ENCODE measurements at places on chromosomes 5 and 9.
A peak's percentile ranks its signal among the peaks of the same experiment; 100 is the strongest.

GRCh38 chr5:143782588-143783386 is 29.2 kb upstream of the HMHB1 start:
- DNase-seq: no peak

GRCh38 chr5:105688227-105688792 is 1982.4 kb downstream of the EFNA5 start:
- DNase-seq: no peak

GRCh38 chr5:150519978-150520377 is 12.0 kb downstream of the NDST1 start:
- no peak for DNase-seq

DNA sequence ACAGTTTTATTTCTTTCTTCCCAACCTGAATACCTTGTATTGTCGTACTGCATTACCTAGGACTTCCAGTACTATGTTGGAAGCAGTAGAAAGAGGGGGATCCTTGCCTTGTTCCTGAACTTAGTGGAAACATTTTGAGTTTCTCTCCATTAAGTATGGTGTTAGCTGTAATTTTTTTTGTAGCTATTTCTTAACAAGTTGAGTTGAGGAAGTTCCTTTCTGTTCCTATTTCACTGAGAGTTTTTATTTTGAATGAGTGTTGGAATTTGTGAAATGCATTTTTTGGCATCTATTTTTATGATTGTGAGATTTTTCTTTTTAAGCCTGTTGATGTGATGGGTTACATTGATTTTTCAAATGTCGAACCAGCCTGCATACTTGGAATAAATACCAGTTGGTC is 49.0 kb downstream of the FSD1L start:
- no peak for DNase-seq

- DNase-seq: peak; percentile 99
Observed at GRCh38 chr9:126791406-126792230, 13.2 kb upstream of the ZBTB43 start.

DNA sequence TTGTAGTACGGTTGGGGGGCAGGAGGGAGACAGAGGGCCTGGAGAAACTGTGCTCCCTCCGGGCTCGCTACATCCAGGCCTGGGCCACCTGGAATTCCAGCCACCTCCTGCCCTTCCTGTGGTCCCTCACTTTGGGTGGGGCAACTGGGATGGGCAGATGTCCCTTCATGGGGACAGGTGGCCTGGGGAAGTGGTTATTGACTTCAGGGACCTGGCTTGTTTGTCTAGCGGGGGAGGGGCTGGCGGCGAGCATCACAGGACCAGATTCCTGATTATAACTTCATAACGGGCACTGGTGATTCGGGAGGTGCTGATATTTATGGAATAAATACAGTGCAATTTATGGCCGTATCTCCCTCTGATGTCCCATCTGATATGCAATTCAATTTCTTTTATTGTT is 20.1 kb upstream of the LAMC3 start:
- DNase-seq: no peak

GRCh38 chr9:17839776-17840175 is 260.9 kb downstream of the SH3GL2 start:
- no peak for DNase-seq

GRCh38 chr5:141942185-141942857 is 15.7 kb downstream of the PCDH12 start:
- DNase-seq: no peak

DNA sequence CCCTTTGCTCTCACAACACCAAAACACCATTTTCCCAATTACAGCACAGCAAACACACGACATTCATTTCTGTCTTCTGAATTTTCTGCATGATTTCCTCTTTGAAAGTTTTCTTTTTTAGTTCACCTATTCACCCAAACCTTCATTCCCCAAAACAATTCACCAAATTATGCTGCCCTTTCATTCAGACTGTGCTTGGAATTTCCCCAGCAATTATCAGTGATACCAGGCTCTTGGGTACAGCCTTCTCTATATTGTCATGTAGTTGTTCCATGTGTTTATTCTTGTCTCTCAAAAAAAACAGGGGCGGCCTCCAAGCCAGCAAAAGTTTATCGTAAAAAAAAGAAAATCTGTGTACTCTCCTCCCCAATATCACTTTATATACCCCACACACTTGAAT is 9.0 kb upstream of the LIX1 start:
- DNase-seq: no peak

DNA sequence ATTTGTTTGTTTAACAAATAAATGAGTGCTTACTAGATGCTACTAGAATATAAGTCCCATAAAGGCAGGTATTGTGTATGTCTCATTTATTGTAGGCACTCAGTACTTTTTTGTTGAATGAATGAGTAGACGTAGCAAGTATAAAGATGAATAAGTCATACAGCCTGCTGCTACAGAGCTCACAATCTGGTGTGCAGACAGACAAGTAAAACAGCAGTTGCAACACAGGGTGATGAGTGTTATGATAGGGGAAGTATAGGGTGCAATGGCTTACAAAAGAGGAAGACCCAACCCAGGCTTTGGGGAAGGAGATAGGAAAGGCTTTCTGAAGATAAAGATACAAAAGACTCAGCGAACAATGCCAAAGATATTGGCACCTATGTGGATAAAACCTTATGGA is 47.7 kb downstream of the SH3RF2 start:
- DNase-seq: no peak

DNA sequence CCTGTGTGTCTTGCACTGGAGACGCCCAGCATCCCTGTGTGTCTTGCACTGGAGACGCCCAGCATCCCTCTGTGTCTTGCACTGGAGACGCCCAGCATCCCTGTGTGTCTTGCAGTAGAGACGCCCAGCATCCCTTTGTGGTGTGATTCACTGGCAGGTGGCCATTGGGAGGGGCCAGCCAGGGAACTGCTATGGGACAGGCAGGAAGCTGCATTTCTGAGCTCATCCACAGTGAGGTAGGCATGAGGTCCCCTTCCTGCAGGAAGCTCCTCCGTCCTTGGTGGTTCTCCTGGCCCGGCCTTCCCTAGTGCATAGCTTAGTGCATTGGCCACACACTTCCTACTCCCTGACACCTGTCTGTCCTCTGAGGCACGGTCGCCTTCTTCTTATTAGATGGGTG is 43.5 kb downstream of the IRX1 start:
- no peak for DNase-seq

DNA sequence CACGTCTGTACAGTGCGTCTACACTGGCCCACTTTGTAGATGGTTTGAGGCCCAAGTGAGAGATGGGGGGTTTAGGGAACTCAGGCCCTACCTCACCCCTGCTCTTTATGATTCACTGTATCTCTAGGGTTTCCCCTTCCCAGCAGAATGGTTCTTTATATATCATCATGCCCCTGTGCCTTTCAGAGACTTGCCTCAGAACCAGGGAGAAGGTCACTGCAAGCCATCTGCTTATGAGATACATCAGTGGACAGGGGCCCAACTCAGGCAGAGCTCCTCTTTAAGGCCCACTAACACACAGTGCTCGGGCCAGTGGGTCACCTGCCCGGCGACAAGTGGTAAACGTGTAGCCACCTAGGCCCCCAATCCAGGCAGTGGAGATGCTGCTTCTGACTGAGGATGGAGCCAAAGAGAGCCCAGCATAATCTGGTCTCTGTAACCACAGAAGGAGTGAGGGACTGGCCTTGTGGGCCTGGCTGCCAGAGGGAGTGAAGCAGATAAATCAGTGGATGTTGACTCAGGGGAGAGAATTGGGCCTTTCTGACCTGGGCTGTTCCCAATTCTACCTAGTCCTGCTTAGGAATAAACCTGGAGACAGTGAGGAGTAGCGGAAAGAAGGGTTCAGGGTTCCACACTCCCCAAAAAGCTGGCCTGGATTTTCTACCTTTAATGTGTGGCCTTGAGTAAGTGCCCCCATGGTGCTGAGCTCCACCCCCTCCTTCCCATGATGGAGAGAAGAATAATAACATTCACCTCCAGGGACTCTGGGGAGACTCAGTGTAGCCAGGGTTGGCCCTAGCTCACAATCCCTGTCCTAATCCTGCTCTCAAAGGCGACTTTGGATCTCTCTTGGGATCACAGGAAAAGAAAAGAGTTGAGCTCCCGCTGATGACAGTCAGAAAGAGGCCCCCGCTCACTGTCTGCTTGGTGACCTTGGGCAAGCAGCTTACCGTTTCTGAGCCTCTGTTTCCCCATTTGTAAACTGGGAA is 2.8 kb upstream of the DUSP1 start:
- peak; percentile 58 for DNase-seq

- peak; percentile 63 for DNase-seq
Observed at GRCh38 chr5:115098041-115098702, 71.5 kb downstream of the TRIM36 start.

DNA sequence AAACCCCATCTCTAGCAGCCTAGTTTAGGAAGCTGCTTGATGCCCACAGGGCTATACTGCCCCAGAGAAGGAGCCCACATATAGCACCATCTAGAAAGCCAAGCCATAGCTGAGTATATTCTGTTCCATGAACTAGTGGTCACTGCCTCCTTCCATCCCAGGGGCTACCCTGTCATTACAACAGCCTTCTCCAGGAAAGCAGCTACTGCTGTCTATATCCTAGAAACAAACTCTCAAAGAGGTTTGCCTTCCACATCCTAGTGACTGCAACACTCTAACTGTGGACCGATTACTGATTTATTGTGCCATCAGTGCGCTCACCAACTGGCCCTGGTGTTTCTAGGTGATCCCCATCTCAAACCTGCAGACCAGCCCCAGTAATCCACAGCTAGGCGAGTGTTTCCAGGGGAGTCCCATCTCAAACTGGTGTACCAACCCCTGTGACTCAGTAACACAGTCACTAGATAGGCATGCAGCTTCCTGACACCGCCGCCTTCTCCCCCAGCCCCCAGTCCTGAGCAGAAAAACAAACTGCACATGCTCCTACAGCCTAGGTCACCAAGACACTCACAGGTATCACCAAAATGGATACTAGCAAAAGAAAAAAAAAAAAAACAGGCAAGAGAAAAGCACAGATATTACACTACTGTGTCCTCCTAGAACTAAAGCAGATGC is 14.8 kb downstream of the SPTLC1 start:
- DNase-seq: peak; percentile 52

DNA sequence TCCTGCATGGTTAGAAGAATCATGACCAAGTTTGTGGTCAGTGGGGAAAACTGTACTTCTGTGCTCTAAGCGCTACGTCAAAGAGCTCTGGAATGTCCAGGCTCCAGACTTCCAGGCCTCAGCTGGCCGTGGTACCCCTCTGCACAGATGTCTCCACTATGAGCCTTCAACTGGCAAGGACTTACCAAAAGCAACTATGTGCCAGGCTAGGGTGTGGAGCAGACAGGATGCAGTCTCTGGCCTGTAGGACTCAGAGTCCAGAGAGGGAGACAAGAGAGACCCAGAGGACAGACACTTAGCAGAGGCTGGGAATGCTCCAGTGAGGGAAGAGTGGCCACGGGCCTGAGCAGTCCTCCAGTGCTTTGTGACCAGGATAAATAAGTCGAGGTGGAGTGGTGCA is 31.0 kb upstream of the TCF7 start:
- peak; percentile 34 for DNase-seq

- no peak for DNase-seq
Observed at GRCh38 chr9:120161776-120162175, 418.2 kb downstream of the CDK5RAP2 start.

DNA sequence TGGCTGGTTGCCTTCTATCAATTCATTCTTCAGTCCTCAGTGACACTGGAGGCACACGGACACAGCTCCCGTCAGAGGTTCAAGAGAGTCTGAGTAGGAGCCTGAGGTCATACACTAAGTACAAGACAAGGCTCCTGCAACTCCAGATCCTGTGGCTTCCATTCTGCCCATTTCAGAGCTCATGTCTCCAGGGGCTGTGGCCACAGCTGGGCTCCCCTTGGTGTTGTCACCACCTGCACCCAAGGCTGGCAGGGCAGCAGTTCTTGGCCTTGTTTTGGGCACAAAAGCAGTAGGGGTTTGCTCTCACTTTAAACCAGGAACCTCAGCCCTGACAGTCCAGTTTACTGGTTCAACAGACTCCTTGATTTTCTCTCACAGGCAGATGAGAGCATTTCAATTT is 189.6 kb downstream of the ICE1 start:
- DNase-seq: no peak

DNA sequence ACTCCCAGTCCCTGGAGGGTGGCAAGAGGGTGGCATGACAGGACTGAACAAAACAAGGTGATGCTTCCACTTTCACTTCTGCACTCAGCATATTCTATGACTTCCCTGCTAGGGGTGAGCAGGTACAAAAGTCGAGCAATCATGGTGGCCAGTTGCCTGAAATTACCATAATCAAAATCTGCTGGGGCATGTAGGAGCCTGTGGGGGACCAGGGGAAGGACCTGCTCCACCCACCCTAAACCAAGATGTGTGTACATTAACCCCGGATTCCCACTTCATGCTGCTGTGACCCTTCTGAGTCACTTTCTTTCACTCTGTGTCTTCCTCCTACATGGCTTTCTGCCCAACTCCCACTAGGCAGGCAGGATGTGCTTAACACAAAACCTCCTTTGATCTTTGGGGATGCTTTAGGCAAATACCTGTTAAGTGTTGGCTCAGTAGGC is 73.3 kb upstream of the PHF24 start:
- no peak for DNase-seq

DNA sequence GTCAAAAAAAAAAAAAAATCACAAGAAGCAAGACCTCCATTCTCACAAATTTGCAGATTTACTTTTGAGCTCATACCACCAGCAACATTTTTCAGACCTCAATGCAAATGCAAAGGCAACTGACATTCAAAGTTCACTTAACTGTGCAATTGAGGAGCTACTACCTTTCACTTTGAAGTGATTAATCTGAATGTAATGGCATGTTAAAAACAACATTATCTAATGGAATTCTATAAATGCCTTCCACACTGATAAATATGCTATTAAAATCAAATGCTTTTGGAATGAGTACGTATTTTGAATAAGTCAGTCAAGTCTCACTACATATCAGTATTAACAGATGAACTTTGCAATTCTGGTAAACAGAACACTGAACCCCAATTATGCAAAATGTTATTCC is 32.3 kb downstream of the UBQLN1 start:
- no peak for DNase-seq

DNA sequence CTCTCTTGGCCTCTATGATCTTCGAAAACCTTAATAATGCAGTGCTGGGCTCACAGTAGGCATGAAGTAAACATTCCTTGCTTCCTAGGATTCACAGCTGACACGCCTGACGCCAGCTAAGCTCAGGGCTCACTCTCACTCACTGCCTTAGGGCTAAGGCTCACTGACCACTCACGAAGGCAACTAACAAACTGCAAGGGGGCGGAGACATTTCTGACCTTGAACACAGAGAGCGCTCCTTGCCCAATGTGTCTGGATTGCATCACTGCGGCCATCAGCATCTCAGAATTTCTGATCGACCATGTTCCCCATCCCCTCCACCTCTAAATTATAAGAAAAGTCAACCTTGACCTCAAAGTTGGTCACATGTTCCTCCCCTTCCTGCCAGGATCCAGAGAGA is 372.6 kb downstream of the EBF1 start:
- DNase-seq: no peak
